Amniotic stem cell (primary cell): ENCODE measurements at places on chromosomes 7 and 10.

DNA sequence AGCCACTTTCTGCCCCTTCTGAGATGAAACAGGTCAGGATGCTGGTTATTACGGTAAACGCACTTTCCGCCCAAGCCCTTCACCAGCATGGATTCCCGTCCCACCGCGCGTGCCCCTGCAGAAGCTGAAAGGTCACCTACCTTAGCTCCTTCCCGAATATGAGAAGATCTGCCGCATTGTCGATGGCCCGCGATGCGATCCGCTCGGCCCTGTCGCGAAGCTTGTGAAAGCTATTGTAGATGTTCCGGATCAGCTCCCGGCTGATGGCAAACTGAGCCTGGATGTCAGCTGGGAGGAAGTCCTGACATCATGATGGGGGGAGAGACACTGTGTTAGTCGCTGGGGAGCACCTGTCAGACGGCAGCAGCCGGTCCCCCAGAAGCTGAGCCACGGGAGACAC is 22.1 kb downstream of the NUDT1 start:
- DNase-seq: no peak

DNA sequence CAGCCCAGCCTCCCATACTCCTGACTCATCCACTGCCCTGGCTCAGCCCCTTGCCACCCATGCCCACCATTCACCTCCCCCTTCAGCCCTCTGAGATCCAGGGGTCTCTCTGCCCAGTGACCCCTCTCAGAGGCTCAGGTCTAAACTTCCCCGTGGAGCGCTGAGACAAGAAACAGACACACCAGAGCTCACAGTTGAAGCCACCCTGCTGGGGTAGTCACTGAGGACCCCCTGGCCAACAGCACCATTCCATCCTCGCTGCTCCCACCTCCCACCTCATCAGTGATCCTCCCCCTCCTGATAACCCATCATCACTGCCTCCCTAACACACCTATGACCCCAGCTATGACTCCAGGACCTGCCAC is 100.7 kb downstream of the GRID1 start:
- DNase-seq: no peak

DNA sequence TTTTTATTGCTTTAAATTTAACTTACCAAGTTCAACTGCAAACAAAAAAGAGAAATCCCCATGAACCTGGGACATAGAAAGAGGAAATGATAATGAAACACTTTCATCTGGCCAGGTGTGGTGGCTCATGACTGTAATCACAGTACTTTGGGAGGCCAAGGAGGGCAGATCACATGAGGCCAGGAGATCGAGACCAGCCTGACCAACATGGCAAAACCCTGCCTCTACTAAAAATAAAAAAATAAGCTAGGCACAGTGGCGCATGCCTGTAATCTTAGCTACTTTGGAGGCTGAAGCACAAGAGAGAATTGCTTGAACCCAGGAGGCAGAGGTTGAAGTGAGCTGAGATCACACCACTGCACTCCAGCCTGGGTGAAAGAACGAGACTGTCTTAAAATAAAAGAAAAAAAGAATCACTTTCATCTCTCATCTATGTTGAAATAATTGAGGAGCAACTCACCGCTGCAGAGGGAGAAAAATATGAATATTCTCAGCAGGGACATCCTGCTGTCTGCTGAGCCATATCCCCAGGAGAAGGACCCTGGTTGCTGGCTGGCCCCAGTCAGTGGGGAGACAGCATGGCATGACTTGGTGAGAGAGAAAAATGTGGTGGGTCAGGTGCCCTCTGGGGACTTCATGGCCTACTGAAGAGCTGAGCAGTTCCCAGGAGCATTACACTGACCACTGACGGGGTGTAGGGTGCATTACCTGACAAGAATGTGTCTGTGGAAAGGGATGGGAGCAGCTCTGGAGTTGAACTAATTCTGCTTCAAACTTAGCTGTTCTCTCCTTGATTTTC is 22.8 kb upstream of the TARP start:
- no peak for DNase-seq

- DNase-seq: no peak
These were observed 18.3 kb upstream of the LRGUK start for GRCh38 chr7:134108802-134109201.

DNA sequence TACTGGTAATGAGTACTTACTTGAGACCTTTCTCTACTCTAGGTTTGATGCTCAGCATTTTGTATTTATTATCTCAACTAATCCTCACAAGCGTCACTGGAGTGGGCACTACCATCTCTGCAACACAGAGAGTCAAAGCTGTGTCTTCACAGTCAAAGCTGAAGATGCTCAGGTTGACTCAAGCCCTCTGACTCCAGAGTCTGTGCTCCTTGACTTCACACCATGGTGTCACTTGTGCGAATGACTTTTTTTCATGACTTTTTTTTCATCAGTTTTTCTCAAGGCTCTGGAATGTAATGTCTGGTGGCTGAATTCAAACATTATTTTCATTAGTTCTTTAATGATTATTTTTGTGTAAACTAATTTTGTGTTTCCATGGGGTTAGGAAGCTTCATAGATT is 30.4 kb upstream of the TARP start:
- no peak for DNase-seq

- DNase-seq: no peak
These were observed 23.0 kb upstream of the DMBT1 start for GRCh38 chr10:122537545-122537944.

DNA sequence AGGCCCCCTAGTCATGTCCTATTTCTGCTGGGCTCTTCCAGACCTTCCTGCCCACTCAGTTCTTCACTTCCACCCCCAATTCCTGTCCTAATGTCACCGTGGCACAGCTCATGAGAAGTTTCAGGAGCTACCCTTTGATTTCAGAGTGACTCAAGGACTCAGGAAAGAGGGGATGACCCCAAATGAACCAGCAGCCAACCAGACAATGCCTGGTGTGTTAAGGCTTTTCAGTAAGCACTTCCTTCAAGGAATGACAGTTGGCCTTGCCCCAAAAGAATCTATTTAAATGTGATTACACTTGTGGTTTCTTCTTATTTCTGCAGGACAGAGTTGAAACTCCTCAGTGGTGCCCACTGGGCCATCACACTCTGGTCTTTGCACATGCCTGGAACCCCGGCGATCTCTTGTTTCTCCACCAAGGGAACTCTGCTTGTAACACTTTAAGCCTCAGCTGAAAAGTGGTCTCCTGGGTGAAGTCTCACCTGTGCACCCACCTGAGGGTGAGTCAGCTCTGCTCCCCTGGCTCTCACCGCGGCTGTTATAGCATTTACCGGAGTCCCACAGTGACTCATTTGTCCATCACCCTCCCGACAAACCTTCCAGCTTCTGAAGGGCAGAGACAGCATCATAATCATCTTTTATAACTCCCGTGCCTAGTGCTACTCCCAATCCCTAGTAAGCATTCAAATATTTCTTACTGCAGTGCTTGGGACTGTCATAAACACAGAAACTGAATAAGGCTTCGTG is 123.0 kb upstream of the SVIL start:
- no peak for DNase-seq

GRCh38 chr7:141974831-141975230 is 1.3 kb upstream of the TAS2R38 start:
- no peak for DNase-seq
